Type B pancreatic cell (in vitro differentiated cells): ENCODE measurements at places on chromosomes 1 and 21. TPM values are rescaled to one million over a fixed set of nuclear protein-coding genes. Genes with fewer than 3 reads are reported as not detected.

DNA sequence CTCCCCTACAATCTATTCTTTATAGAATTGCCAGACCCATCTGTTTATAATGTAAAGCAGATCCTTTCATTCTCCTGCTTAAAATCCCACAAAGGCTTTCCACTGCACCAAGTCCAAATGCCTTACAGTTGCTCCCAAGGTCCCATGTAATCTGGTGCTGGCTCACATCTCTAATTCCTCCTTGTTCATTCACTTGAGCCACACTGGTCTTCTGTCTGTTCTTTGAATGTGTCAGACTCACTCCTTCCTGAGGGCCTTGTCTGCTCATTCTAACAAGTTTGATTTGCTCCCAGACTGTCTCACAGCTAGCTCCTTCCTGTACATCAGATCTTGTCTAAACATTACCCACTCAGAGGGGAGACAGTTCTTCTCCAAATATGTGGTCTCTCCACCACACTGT, 38.9 kb downstream of the ALG14 start:
- peaks cover under 1% of the 10 kb centered on the region for H3K36me3 ChIP-seq
- H3K27ac ChIP-seq: no peak overlapping the region
- H3K4me1 ChIP-seq: peaks cover under 1% of the 10 kb centered on the region
- no peaks in the 10 kb centered on the region for H3K27me3 ChIP-seq

GRCh38 chr1:42195841-42196240, 31.3 kb upstream of the GUCA2A start:
- no peaks in the 10 kb centered on the region for H3K27me3 ChIP-seq
- no peaks in the 10 kb centered on the region for H3K4me1 ChIP-seq
- no peak overlapping the region for H3K4me3 ChIP-seq
- H3K36me3 ChIP-seq: peaks cover 29% of the 10 kb centered on the region

DNA sequence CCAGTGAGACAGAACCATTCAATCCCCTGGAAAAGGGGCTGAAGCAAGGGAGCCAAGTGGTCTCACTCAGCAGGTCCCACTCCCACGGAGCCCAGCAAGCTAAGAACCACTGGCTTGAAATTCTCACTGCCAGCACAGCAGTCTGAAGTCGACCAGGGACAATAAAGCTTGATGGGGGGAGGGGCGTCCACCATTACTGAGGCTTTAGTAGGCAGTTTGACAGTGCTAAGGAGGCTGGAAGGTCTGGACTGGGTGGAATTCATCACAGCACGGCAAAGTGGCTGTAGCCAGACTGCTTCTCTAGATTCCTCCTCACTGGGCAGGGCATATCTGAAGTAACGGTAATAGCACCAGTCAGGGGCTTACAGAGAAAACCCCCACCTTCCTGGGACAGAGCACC, 105.4 kb upstream of the GORAB start:
- no peak overlapping the region for H3K4me3 ChIP-seq
- H3K36me3 ChIP-seq: no peaks in the 10 kb centered on the region
- H3K27me3 ChIP-seq: no peaks in the 10 kb centered on the region
- H3K27ac ChIP-seq: no peak overlapping the region
- no peak for DNase-seq

DNA sequence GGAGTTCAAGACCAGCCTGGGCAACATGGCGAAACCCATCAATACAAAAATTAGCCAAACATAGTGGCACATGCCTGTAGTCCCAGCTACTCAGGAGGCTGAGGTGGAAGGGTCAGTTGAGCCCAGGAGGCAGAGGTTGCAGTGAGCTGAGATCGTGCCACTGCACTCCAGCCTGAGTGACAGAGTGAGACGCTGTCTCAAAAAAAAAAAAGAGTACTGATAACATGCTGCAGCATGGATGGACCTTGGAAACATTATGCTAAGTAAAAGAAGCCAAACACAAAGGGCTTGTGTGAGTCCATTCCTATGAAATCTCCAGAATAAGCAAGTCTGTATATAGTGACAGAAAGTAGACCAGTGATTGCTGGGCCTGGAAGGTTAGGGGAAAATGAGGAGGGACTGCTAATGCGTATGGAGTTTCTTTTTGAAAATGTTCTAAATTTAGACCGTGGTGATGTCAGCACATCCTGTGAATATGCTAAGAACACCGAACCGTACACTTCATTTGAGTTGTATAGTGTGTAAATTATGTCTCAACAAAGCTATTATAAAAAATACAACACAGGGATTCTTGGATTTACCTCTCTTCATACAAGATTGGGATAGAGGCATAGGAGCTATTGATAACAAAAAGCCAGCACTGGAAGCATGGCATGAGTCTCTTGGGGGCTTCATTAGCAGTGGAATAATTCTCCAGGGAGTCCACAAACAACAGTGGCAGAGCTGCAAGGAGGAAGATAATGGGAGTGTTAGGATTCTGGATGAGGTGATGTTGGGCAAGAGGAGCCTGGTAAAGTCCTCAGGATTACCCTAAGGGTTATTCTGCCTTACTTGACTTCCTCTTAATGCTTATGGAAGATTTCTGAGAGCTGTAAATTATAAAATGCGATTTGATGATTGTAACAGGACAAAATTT, 73.5 kb downstream of the TTC3 start:
- no peak overlapping the region for H3K4me3 ChIP-seq
- H3K36me3 ChIP-seq: peaks cover 60% of the 10 kb centered on the region
- peak overlapping the region; percentile 2 for H3K27ac ChIP-seq
- peaks cover 14% of the 10 kb centered on the region for H3K4me1 ChIP-seq
- DNase-seq: no peak
- no peaks in the 10 kb centered on the region for H3K27me3 ChIP-seq

The ZNF678 gene
- 10.7 and 21.7 TPM in 2 replicates for total RNA-seq

DNA sequence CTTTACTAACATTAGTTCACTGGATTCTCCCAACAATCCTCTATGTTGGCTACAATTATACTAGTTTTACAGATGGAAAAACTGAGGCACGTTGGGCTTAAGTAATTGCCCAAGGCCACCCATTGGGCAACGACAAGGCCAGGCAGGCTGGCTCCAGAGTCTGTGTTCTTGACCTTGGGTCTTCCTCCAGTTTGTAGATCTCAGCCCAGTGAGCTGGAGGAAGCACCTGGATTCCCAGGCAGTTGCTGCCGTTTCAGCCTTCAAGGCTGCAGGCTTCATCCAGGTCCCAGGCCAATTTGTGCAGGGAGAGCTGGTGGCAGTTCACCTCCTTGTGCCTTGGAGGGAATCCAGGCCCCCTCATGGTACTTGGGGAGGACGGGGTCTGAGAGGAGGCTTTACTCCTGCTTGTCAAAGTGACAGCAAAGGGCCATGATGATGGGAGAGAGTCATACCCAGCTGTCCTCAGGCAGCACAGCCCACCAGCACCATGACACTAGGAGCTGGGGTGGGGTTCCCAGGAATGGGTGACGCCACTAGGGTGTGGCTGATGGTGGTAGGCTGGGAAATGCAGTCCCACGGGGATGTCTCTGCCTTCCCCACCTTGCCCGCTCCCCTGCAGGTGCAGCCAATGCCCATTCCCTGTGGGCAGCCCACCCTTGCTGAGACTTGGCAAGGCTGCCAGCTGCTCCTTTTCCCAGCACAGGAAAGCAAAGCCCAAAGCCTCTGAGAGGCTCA, 27.1 kb downstream of the PKP1 start:
- no peak for DNase-seq
- H3K27ac ChIP-seq: peak overlapping the region; percentile 96
- peaks cover 20% of the 10 kb centered on the region for H3K4me1 ChIP-seq
- no peaks in the 10 kb centered on the region for H3K36me3 ChIP-seq

DNA sequence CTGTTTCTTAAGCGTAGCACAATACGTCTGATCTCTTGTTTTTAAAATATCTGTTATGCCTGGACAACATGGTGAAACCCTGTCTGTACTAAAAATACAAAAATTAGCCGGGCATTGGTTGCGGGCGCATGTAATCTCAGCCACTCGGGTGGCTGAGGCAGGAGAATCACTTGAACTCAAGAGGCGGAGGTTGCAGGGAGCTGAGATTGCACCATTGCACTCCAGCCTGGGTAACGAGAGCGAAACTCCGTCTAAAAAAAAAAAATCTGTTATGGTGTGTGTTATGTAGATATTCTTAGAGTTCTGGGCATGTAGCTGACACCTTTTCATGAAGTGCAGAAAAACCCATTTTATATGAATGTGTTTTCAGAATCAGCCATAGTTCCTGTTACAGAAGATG, 38.2 kb downstream of the RABGAP1L start:
- no peak overlapping the region for H3K4me3 ChIP-seq
- DNase-seq: no peak
- no peaks in the 10 kb centered on the region for H3K36me3 ChIP-seq
- no peaks in the 10 kb centered on the region for H3K27me3 ChIP-seq
- H3K27ac ChIP-seq: no peak overlapping the region
- H3K4me1 ChIP-seq: no peaks in the 10 kb centered on the region

GRCh38 chr1:151485685-151486255, 25.4 kb upstream of the CGN start:
- H3K4me1 ChIP-seq: no peaks in the 10 kb centered on the region
- H3K4me3 ChIP-seq: no peak overlapping the region
- no peaks in the 10 kb centered on the region for H3K36me3 ChIP-seq
- no peak for DNase-seq

The PYHIN1 gene
- total RNA-seq: 1.0 and 2.9 TPM in 2 replicates

- peaks cover 40% of the 10 kb centered on the region for H3K36me3 ChIP-seq
- H3K27me3 ChIP-seq: no peaks in the 10 kb centered on the region
- peaks cover 14% of the 10 kb centered on the region for H3K4me1 ChIP-seq
- H3K27ac ChIP-seq: no peak overlapping the region
- H3K4me3 ChIP-seq: no peak overlapping the region
- no peak for DNase-seq
Observed at GRCh38 chr1:110048923-110049601, 14.6 kb downstream of the STRIP1 start.

DNA sequence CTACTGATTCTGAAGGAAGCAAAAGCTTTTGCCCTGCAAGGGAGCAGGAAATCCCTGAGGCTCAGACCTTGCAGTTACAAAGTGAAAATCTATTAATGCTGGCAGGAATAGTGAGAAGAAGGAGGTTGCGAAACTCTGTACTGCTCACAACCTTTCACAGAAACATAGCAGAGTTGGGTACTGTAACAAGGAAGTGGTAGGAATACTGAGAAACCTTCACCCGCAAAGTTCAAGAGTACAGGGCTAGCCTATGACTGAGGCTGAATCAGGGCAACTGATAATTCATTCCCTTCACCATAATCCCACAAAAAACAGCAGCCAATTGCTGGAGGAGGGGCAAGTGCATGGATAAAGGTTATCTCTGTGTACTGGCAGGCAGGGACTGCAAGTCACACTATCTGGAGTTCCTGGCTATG, 23.9 kb upstream of the KCTD3 start:
- H3K4me1 ChIP-seq: peaks cover 4% of the 10 kb centered on the region
- DNase-seq: no peak
- no peaks in the 10 kb centered on the region for H3K27me3 ChIP-seq
- H3K36me3 ChIP-seq: no peaks in the 10 kb centered on the region
- H3K4me3 ChIP-seq: no peak overlapping the region

DNA sequence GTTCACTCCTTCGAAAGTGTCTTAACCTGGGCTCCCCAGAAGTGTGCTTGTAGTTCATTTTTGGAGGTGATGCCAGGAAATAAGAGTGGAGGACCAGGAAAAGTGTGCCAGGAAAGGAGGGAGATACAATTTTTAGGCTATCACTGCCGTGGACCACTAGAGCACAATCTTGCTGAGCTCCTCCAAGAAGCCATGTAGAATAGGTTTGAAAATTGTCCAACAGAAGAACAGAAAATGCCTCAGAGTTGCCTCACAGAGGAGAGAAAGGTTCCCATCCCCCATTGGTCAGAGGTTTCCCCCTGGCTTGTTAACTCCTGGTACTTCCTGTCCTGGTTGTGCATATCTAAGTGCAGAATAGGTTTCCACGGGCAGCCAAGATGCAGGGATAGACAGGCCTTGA, 41.6 kb downstream of the CATSPERE start:
- H3K27ac ChIP-seq: no peak overlapping the region
- DNase-seq: no peak
- no peaks in the 10 kb centered on the region for H3K36me3 ChIP-seq

GRCh38 chr1:65260851-65261473, 48.4 kb upstream of the DNAJC6 start:
- peaks cover 6% of the 10 kb centered on the region for H3K4me1 ChIP-seq
- H3K27me3 ChIP-seq: peaks cover 34% of the 10 kb centered on the region
- H3K27ac ChIP-seq: no peak overlapping the region
- H3K36me3 ChIP-seq: no peaks in the 10 kb centered on the region

- H3K36me3 ChIP-seq: peaks cover 5% of the 10 kb centered on the region
- H3K27me3 ChIP-seq: no peaks in the 10 kb centered on the region
- DNase-seq: no peak
- H3K27ac ChIP-seq: no peak overlapping the region
Observed at GRCh38 chr1:25805863-25806225, 5.9 kb downstream of the SELENON start.

DNA sequence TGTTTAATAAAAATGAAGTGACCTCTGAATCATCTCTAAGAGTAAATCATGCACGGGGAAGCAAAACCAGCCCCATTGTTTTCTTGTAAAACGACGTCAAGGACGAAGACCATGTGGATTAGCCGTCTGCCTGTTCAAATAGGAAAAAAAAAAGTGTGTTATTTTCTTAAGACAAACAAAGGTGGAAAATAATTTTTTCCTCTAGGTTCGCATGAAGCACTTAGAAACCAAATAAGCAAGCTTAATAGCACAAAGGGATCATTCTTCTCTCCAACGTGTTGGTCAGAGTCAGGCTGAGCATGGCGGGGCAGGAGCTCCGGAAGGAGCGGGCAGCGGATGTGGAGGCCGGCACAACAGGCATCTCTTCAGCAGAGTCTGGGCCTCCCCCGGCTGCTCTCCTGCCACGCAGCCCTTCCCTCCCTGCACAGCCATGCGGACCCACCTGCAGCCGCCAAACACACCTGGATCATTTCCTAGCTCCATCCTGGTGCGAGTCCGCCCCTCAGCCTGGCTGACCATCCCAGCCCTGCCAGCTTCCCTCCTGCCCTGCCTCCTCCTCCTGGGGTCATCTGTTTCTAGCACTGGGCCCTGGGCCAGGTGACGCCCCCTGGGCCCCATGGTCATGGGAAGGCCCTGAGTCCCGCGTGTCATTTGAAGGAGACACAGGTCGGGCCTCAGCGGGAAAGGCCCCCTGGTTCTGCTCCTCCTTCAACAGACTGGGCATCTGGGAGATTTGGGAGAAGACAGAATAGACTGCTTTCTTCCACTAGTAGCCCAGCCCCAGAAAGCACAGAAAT, 40.2 kb downstream of the MX1 start:
- peak overlapping the region; percentile 31 for H3K27ac ChIP-seq
- DNase-seq: no peak
- no peak overlapping the region for H3K4me3 ChIP-seq
- H3K36me3 ChIP-seq: peaks cover 34% of the 10 kb centered on the region
- H3K4me1 ChIP-seq: no peaks in the 10 kb centered on the region

- no peak for DNase-seq
- H3K4me3 ChIP-seq: no peak overlapping the region
- H3K27me3 ChIP-seq: peaks cover 25% of the 10 kb centered on the region
- H3K27ac ChIP-seq: no peak overlapping the region
Observed at GRCh38 chr1:204782118-204782700, 88.5 kb upstream of the NFASC start.

The CLCA1 gene
- 4.9 and 10.1 TPM in 2 replicates for total RNA-seq

- no peak overlapping the region for H3K27ac ChIP-seq
- DNase-seq: no peak
- H3K36me3 ChIP-seq: no peaks in the 10 kb centered on the region
- H3K4me3 ChIP-seq: no peak overlapping the region
Observed at GRCh38 chr1:184153731-184154130, 102.2 kb downstream of the TSEN15 start.

GRCh38 chr21:22871692-22872091, 1873.5 kb downstream of the NCAM2 start:
- no peak overlapping the region for H3K27ac ChIP-seq
- DNase-seq: no peak
- no peaks in the 10 kb centered on the region for H3K27me3 ChIP-seq
- no peaks in the 10 kb centered on the region for H3K4me1 ChIP-seq
